Activated CD4-positive, alpha-beta memory T cell treated with anti-CD3 and anti-CD28 coated beads for 36 hours (primary cell): ENCODE measurements at places on chromosomes 1 and 21. TPM values are rescaled to one million over a fixed set of nuclear protein-coding genes. Genes with fewer than 3 reads are reported as not detected.

- no peaks in the 10 kb centered on the region for H3K4me1 ChIP-seq
- H3K4me3 ChIP-seq: no peak overlapping the region
- no peaks in the 10 kb centered on the region for H3K27me3 ChIP-seq
Observed at GRCh38 chr21:18743531-18743930, 339.9 kb upstream of the TMPRSS15 start.

The GBP4 gene
- 26.5 TPM for total RNA-seq

GRCh38 chr1:240237305-240237721, 145.6 kb downstream of the FMN2 start:
- no peaks in the 10 kb centered on the region for H3K27me3 ChIP-seq
- H3K4me1 ChIP-seq: no peaks in the 10 kb centered on the region
- DNase-seq: no peak
- no peak overlapping the region for H3K27ac ChIP-seq
- no peaks in the 10 kb centered on the region for H3K36me3 ChIP-seq

- no peak overlapping the region for H3K27ac ChIP-seq
- H3K36me3 ChIP-seq: no peaks in the 10 kb centered on the region
- no peaks in the 10 kb centered on the region for H3K27me3 ChIP-seq
- H3K4me1 ChIP-seq: no peaks in the 10 kb centered on the region
- no peak for DNase-seq
Observed at GRCh38 chr1:57461405-57461804, 37.5 kb upstream of the DAB1 start.

- peaks cover 13% of the 10 kb centered on the region for H3K27me3 ChIP-seq
- H3K4me3 ChIP-seq: no peak overlapping the region
- no peak overlapping the region for H3K27ac ChIP-seq
- H3K4me1 ChIP-seq: no peaks in the 10 kb centered on the region
Observed at GRCh38 chr1:18580047-18580446, 50.6 kb upstream of the PAX7 start.

- no peak overlapping the region for H3K4me3 ChIP-seq
- no peaks in the 10 kb centered on the region for H3K36me3 ChIP-seq
- peaks cover 3% of the 10 kb centered on the region for H3K27me3 ChIP-seq
- no peak for DNase-seq
Observed at GRCh38 chr1:182211386-182211785, 149.9 kb upstream of the ZNF648 start.

DNA sequence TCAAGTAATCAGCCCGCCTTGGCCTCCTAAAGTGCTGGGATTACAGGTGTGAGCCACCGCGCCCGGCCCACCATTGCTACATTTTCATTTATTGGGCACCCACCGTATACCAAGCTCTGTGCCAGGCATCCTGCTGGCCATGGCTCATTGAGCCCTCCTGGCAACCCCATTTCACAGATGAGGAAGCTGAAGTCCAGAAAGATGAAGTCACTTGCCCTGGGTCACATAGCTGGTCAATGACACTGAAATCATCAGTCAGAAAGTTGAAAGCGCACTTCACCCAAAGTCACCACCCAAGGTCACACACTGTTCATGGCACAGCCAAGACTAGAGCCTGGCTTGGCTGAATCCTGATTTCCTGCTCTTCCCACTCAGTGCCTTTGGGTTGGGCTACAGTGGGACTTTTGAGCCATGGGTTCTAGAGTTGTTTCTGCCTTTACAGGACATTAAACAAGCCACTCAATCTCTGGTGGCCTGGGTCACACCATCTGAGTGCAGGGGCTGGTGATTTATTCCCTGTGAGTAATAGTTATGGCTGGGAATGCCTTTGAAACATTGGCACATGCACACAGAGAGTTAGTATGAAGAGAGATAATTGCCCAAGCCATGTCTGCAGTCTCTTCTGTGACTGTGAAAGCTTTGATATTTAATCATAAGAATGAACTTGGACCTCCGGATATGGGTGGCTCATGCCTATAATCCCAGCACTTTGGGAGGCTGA, 16.0 kb upstream of the ARHGEF10L start:
- H3K4me1 ChIP-seq: no peaks in the 10 kb centered on the region
- no peak for DNase-seq
- no peak overlapping the region for H3K27ac ChIP-seq
- H3K36me3 ChIP-seq: no peaks in the 10 kb centered on the region

DNA sequence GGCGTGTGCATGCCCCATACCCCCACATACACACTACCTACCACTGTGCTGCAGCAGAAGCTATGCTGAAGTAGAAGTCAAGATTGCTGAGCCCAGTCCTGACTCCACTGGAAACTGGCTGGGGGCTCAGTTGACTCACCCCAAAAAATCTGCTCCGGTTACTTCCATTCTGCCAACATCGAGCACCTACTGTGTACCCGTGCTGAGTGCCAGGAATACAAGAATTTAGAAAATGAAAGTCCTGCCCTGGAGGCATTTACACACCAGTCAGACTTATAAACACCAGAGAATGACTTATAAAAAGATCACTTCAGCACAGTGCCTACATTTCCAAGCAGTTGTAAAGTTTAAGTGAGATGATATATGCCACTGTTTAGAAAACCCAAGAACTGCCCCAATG, 99.1 kb downstream of the NMNAT2 start:
- H3K4me3 ChIP-seq: no peak overlapping the region
- H3K27ac ChIP-seq: no peak overlapping the region
- H3K36me3 ChIP-seq: no peaks in the 10 kb centered on the region
- DNase-seq: no peak

DNA sequence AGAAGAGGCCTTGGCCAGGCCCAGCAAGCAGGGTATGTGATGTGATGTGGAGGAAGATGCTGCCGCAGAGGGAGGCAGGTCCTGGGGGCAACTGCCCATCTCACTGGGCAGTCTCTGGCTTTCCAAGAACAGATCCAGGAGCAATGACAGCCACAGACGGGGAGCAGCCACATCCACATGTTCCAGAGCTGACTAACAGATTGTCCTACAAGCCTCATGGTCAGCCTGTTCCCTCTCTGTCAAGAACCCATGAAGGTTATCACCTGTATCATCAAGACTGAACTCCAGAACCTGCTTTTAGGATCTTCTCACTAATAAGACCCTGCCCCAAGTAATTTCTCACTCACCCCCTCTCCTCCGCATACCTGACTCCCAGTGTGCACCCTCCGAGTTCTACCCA, 187.8 kb downstream of the RUNX1 start:
- no peak for DNase-seq
- peaks cover 86% of the 10 kb centered on the region for H3K36me3 ChIP-seq
- H3K4me3 ChIP-seq: no peak overlapping the region
- H3K27ac ChIP-seq: peak overlapping the region; percentile 18
- no peaks in the 10 kb centered on the region for H3K27me3 ChIP-seq

GRCh38 chr1:17190010-17190995, 14.6 kb upstream of the PADI1 start:
- no peak overlapping the region for H3K27ac ChIP-seq
- no peak overlapping the region for H3K4me3 ChIP-seq
- H3K27me3 ChIP-seq: no peaks in the 10 kb centered on the region
- H3K4me1 ChIP-seq: peaks cover 7% of the 10 kb centered on the region
- H3K36me3 ChIP-seq: peaks cover 3% of the 10 kb centered on the region
- DNase-seq: no peak

DNA sequence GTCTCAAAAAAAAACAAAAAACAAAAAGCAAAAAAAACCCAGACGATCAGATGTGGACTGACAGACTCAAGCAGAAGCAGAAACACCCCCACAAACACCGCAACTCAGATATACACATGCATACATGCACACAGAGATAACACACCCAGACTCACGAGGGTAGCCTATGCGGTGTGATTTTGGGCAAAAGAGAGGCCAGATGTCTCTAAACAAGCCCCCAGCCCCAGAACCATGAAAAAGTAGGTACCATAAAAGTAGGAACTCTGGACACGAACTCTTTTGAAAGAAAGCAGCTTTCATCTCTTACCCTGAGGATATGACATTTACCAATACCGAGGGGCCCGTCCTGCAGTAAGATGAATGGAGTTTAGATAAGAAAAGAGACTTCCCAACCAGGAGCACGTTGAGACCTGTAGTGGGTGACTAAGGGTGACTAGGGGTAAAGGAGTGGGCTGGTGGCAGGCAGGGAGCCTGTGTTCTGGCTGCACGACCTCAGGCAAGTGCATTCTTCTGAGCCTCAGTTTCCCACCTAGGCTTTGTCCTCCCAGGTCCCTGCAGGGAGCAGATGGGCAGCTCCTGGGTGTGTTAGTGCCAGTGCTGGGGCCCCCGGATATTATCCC, 1.5 kb upstream of the TINAGL1 start:
- DNase-seq: no peak
- no peaks in the 10 kb centered on the region for H3K36me3 ChIP-seq
- peaks cover 3% of the 10 kb centered on the region for H3K4me1 ChIP-seq
- H3K4me3 ChIP-seq: no peak overlapping the region
- peaks cover 13% of the 10 kb centered on the region for H3K27me3 ChIP-seq
- no peak overlapping the region for H3K27ac ChIP-seq

- H3K4me1 ChIP-seq: peaks cover 8% of the 10 kb centered on the region
- peaks cover 5% of the 10 kb centered on the region for H3K36me3 ChIP-seq
- no peak overlapping the region for H3K4me3 ChIP-seq
- H3K27me3 ChIP-seq: no peaks in the 10 kb centered on the region
Observed at GRCh38 chr1:53307037-53307436, 20.8 kb downstream of the LRP8 start.

The BEND5 gene
- 1.0 TPM for total RNA-seq

The RAP1GAP gene
- 1.1 TPM for total RNA-seq

DNA sequence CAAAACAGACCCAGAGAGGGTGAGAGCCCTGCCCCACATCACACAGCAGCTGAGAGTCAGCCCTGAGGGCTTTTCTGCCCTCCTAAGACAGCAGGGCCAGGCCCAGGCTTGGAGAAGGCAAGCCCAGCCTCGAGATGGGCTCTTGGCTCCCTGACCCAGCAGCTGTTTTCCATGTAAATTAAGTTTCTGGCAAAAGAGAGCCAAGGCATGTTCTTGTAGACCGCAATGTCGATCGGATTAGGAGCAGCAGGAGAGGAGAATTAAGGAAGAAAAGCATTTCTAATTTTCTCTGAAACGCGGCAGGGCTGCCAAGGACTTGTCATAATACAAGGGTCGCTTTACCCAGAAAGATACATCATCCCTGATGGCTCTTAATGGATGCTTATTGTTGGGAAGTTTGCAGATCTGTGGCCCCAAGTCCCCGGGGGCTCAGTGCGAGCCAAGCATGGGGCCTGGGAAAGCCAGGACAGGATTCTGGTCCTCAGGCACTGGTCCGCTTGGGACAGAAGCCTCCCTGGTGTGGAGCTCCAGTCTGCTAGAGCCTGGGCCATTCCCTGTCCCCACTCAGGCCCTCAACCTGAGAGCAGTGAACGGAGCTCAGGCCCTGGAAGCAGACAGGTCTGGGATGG, 62.8 kb downstream of the DMRTB1 start:
- H3K27ac ChIP-seq: no peak overlapping the region
- H3K4me1 ChIP-seq: no peaks in the 10 kb centered on the region
- no peaks in the 10 kb centered on the region for H3K36me3 ChIP-seq
- peaks cover 4% of the 10 kb centered on the region for H3K27me3 ChIP-seq
- DNase-seq: no peak

DNA sequence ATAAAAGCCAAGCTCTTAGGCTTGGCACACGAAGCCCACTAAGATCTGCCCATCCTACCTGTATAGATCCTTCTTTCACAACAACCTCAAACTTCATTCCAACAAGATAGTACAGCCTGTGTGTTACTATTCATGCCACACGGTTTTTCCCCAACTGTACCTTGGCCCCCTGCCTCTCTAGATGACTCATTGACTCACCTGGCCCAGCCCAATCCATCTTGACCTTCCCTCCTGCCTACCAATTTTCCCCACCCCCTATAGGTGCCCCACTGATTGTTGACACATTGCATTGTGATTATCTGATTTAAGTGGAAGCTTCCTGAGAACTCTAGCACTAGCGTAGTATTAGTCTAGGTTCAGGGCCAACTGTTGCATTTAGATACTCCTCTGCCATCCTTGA, 2.0 kb upstream of the CD101 start:
- H3K27me3 ChIP-seq: no peaks in the 10 kb centered on the region
- H3K27ac ChIP-seq: no peak overlapping the region
- H3K36me3 ChIP-seq: no peaks in the 10 kb centered on the region
- H3K4me3 ChIP-seq: no peak overlapping the region
- DNase-seq: no peak
- H3K4me1 ChIP-seq: peaks cover 31% of the 10 kb centered on the region

DNA sequence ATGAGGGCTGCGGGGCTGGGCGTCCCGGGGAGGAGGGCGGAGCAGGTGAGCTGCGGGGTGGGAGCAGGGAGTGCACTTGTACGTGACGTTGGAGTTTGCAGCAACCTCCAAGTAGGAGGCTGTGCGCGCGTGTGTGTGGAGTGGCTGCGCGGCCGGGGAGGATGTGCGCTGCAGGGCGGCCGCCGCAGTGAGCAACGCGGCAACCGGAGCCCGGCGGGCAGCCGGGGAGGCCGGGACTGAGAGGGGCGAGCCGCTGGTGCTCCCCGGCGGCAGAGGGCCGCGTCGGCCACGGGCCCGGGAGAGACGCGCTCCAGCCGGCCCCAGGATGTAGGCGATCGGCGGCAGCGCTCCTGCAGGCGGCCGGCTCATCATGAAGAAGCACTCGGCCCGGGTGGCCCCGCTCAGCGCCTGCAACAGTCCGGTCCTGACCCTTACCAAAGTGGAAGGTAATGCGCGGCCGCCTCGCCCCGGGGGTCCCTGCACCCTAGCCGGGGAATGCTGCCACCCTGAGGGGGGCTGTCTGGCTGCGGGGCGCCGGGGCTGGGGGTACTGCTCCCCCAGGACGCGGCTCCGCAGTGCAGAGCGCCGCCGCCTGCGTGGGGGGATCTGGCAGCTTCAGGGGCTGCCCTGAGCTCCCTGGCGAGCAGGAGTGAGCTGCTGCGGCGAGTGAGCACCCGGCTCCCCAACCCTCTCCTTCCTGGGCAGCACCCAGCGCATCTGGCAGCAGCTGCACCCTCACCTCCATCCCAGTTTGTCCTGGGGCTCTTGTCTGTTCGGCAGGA, 158.9 kb upstream of the COA6 start:
- peak overlapping the region; percentile 59 for H3K4me3 ChIP-seq
- DNase-seq: peak; percentile 37
- H3K27ac ChIP-seq: no peak overlapping the region
- H3K27me3 ChIP-seq: peaks cover 33% of the 10 kb centered on the region

The ASPM gene
- 48.8 TPM for total RNA-seq
